Breast epithelium (tissue), 4 donors: ENCODE measurements at places on chromosomes 7 and 10.

DNA sequence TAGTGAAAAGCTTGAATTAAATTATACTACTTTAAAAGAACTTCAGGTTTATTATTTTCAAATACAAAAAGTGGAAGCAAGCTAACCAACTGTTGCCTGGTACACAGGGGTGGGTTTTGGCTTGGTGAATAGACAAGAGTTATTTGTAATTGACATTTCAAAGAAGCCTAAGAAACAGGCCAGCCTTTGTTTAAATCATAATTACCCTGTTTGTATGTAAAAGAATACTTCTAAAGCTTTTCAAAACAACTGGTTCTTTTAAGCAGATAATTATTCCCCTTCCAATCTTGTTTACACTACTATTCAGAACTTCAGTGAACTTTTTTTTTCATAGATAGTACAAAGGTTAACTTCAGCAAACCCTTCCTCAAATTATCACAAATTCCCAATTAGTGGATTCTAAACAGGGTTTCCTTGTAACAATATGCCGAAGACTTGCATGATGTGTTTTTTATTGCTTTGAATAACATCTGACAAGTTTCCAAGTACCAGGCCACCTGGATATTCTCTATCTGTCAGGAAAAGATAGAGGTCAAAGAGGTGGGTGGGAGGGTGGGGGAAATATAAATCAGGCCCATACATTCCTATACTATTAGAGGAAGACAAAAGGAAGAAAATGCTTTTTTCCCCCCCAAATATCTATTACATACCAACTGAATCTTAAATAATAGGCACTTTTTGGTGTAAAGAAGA, 20.4 kb downstream of the SSMEM1 start:
- H3K27ac ChIP-seq = no peak overlapping the region
- H3K36me3 ChIP-seq = no peaks in the 10 kb centered on the region
- H3K4me3 ChIP-seq = no peak overlapping the region

DNA sequence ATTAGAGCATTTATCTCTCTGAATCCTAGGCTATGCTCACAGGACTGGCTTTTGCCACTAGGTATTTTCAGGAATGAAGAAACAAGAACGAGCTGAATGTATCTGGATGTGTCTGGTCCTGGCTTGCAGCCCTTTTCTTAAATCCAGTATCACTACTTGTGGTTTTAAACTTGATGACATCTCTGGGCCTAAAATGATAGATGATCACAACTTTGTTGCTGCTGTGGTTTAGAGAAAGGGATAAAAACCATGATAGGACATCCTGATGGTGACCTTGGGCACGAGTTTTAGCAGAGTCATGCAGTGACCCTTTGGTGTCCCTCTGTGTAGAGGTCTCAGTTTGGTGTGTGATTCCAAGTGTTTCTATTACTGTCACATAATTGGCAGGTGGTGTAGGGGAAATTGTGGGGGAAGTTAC, 31.7 kb upstream of the SEMA3C start:
- H3K27ac ChIP-seq = no peak overlapping the region
- H3K36me3 ChIP-seq = no peaks in the 10 kb centered on the region
- DNase-seq = no peak
- H3K4me1 ChIP-seq = no peaks in the 10 kb centered on the region
- H3K27me3 ChIP-seq = no peaks in the 10 kb centered on the region
- no peak overlapping the region for H3K4me3 ChIP-seq

DNA sequence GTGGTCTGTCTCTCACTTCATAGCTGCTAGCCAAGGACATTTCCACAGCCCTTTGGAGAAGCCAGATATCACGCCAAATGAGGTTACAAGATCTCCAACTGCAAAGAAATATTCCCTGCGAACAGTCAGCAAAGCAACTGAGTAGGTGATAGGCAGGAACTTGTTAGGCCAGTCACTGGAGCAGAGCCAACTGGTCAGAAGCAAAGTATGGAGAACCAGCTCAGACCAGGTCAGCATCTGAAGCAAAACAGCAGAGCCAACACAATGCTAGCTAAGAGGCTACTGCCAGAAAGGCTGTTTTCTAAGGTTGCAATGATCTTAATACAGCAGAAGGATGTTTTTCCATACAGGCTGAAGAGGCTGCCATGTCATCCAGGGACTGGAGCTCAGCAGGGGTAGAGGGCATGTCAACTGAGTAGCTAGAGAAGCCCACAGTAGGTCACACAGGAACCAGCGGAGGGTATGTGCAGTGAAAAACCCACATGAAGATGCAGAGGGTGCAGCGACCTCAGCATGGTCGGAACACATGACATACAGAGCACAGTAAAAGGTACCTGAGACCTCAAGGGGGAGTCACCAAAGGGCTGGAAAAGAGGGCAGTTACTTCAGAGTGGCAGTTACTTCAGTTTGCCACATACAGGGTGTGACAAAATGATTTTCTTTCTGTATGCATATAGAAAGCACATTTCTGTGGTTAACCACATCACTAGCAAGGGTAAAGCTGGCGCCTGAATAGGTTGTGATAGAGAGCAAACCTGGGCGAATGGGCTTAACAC, 8.9 kb downstream of the SEC31B start:
- peak; percentile 63 for DNase-seq
- no peaks in the 10 kb centered on the region for H3K4me1 ChIP-seq
- no peak overlapping the region for H3K4me3 ChIP-seq

DNA sequence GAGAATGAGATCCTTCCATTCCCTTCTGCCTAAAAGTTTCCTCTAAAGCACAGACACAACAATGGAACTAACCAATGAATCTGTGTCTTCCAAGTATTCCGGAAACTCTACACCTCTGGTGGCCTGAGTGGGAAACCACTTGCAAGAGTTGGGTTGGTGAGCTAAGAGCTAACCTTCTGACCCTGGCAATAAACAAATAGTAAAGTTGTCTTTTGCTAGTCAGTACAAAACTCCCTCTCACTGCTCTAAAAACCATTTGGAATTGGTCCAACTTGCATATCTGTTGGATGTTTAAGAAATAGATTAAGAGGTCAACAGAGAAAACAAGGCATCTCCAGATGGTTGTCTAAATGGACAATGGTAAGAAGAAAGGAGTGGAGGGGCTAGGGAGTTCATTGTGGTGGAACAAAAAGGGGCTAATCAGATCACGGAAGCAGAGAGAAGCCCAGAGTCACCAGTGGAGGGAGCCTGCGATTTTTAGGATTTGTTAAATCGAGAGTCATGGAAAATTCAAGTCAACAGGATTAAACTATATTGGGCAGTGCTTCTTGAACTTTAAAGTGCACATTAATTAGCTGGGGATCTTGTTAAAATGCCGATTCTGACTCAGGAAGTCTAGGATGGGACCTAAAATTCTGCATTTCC, 192.3 kb downstream of the EVX1 start:
- DNase-seq = no peak
- H3K27me3 ChIP-seq = no peaks in the 10 kb centered on the region
- no peak overlapping the region for H3K27ac ChIP-seq
- no peaks in the 10 kb centered on the region for H3K36me3 ChIP-seq

DNA sequence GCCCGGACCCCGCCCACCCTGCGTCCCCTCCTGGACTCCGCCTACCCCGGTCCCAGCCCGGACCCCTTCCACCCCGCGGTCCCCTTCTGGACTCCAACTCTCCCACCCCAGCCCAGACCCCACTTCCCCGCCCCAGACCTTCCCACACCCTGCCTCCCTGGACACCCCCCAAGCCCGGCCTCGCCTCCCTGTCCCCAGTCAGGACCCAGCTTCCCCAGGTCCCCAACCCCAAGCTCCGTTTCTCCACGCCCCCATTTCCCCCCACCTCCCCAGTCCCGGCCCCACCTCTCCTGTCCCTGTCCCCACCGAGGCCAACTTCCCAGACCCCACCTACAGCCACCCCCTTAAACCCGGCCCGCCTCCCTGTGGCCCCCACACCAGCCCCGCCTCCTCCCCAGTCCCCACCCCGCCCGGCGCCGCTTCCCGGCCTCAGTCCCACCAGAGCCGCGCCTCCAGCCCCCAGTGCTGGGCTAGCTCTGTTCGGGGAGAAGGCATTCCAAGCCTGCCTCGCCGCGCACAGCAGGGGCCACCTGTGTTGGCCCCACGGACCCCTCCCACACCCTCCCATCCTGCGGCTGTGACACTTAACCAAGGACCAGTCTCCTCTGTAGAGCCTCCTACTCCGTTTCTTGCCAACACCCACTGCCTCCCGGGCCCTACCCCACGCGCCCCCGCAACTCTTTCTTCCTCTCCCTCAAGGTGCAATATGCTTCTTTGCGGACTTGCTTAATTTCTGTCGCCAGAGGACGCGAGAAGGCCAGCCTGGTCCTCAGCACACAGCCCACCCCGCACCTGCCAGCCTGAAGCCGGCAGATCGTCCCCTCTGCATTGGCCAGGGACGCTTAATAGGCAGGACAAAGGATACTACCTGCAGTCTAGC, 736 bp upstream of the ITIH5 start:
- H3K4me3 ChIP-seq = peak overlapping the region; percentile 90
- no peaks in the 10 kb centered on the region for H3K36me3 ChIP-seq
- DNase-seq = no peak
- no peaks in the 10 kb centered on the region for H3K4me1 ChIP-seq
- H3K27ac ChIP-seq = peak overlapping the region; percentile 48

DNA sequence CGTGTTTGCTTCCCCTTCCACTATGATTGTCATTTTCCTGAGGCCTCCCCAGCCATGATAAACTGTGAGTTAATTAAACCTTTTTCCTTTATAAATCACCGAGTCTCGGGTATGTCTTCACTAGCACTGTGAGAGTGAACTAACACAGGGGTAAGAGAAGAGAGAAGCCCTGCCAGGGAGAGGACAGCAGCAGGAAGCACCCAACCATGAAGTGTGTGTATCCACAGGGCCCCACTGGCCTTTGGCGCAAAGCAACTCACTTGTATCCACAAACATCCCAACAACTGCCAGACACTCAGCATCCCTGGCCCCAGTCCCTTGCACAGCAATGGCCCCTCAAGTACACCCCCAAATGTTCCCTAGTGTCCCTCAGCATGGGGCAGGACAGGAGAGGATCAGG, 115.1 kb downstream of the MAD1L1 start:
- H3K27me3 ChIP-seq = no peaks in the 10 kb centered on the region
- no peak for DNase-seq
- no peaks in the 10 kb centered on the region for H3K36me3 ChIP-seq
- no peak overlapping the region for H3K4me3 ChIP-seq
- H3K4me1 ChIP-seq = peaks cover 17% of the 10 kb centered on the region
- H3K27ac ChIP-seq = no peak overlapping the region

DNA sequence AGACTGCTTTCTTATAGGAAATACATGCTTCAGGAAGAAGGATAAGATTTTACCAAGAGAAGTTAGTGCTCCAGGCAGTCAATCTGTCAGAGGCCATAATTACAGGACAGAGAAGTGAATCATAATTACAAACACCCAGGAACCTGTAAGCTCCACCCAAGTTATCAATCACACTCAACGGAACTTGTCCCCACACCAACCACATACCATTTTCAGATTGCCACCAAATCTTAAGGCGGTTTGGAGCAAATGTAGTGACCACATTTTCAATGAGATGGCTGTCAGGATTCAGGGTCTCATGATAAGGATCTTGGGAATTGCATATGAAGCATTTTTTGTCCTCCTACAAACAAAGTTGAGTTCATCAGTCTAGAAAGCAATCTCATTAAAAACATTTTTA, 4.8 kb downstream of the LAMB1 start:
- no peaks in the 10 kb centered on the region for H3K36me3 ChIP-seq
- no peak for DNase-seq
- H3K4me1 ChIP-seq = no peaks in the 10 kb centered on the region

DNA sequence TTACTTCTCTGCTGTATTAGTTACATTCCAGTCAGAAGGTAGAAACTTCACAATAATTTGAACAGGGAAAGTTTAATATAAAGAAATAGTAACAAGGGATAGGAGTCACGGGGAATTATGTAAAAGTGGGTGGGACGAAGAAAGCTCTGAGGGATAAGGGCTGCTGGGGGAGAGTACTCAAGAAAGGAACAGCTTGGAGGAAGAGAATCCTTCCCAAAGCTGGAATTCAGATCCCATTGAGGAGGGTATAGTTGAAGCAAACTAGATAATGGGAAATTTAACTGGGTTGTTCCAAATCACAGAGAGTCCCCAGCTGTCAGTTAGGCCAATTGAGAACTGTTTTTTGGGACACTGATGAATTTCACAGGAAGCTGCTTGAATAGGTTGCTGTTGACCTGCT, 53.2 kb upstream of the MACC1 start:
- no peak overlapping the region for H3K27ac ChIP-seq
- no peaks in the 10 kb centered on the region for H3K4me1 ChIP-seq
- DNase-seq = no peak
- no peaks in the 10 kb centered on the region for H3K36me3 ChIP-seq
- H3K4me3 ChIP-seq = no peak overlapping the region

- H3K4me3 ChIP-seq = no peak overlapping the region
- H3K27me3 ChIP-seq = no peaks in the 10 kb centered on the region
- no peaks in the 10 kb centered on the region for H3K36me3 ChIP-seq
- peak; percentile 95 for DNase-seq
These were observed 325.0 kb downstream of the PLXNA4 start for GRCh38 chr7:132251327-132251659.

DNA sequence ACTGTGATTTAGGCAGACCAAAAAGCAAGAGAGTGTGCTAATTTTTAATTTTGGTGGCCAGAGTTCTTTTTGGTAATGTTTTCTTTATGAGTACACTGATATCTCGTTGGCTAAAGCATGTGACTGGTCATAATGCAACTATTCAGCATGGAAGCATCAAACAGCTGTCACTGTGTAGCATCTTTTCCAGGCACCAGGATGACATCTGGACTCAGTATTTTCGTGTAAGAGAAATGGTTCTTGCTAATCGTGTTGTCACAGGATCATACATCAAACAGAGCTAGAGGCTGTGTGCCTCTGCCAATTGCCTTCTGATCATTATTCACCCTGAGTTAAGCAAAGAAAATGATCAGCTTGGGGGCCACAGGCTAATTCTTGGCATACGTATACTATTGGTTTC, 118.9 kb downstream of the SND1 start:
- H3K27ac ChIP-seq = no peak overlapping the region
- H3K27me3 ChIP-seq = no peaks in the 10 kb centered on the region
- H3K4me3 ChIP-seq = no peak overlapping the region

DNA sequence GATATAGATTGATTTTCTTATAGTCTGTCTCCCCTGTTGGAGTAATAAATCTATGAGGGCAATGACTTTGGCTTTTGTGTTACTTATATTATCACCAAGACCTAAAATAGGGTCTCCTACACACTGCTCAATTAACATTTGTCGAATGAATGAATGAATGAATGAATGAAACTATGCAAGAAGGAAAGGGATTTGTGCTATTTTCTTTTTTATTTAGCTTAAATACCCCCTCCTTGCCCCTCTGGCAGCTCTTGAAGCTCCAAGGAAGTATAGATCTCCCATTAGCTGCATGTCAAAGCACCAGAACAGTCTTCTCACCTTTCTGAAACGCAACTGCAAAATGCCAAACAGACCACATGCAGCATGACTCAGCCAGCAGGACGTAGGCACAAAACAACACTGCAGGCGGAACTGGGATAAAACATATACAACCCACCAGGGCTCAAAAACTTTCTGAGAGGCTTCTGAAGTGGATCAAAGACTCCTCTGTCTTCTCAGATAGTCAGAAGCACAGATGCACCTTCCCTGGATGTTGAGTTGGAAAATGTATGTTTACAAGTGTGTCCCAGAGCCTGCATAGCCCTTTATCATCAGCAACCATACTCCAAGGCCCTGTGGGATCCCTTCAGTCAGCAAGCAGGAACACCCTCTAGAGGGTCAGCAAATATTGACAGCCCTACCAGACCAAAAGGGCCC, 187.8 kb downstream of the NPSR1 start:
- H3K4me1 ChIP-seq = no peaks in the 10 kb centered on the region
- no peak overlapping the region for H3K27ac ChIP-seq
- DNase-seq = no peak
- H3K27me3 ChIP-seq = no peaks in the 10 kb centered on the region
